ENCODE measurements at places on chromosomes 6 and 20.

- no peak for DNase-seq
These were observed 72.5 kb downstream of the TNFRSF21 start for GRCh38 chr6:47237196-47237595.

- DNase-seq, result peak; percentile 69
These were observed 57.7 kb upstream of the VSTM2L start for GRCh38 chr20:37845241-37845681.

DNA sequence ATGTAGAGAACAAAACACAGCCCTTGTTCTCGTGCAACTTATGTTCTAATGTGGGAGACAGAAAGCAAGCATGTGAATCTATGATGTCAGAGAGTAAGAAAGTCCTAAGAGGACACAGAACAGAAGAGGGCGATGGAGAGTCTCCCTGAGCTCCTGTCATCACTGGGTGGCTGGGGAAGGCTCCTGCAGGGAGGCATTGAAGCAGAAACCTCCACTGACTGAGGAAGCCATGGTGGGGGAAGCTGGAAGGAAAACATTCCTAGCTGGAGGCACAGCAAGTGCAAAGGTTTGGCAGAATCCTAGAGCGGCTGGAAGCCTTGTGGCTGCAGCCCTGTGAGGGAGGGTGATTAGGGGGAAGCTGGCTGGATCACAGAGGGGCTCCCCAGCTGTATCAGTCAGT, 248.0 kb downstream of the CDH26 start:
- DNase-seq, result peak; percentile 88

DNA sequence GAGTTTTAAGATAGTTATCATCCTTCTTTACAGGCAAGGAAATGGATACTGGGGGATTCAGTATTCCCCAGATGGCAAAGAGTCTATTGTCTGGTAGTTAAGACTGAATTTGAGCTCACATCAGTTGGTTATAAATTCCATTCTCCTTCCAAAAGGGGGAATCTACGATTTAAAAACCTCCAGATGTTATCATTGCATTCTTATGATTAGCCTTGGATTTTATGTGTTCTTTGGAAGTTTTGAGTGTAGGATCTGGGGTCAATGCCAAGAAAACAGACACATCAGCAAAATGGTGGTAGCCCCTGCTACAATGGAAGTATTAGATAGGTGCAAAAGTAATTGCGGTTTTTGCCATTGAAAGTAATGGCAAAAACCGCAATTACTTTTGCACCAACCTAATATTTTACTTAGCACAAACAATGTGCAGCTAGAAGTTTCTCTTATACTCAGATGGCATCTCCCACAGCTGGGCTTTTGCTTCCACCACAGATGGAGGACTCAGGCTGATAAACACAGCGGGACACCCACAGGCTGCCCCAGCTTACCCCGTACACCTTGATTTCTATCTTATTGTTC, 168.2 kb upstream of the RIN2 start:
- no peak for DNase-seq

GRCh38 chr6:106513808-106514582, 115.3 kb downstream of the RTN4IP1 start:
- no peak for DNase-seq

GRCh38 chr20:10795286-10796026, 121.7 kb upstream of the JAG1 start:
- no peak for DNase-seq

GRCh38 chr6:71468841-71469700, 180.5 kb downstream of the OGFRL1 start:
- no peak for DNase-seq

- DNase-seq, result peak; percentile 78
These were observed 9.3 kb downstream of the TRAPPC3L start for GRCh38 chr6:116536216-116536621.

- DNase-seq, result peak; percentile 93
These were observed 69.1 kb upstream of the FLRT3 start for GRCh38 chr20:14406495-14406894.

DNA sequence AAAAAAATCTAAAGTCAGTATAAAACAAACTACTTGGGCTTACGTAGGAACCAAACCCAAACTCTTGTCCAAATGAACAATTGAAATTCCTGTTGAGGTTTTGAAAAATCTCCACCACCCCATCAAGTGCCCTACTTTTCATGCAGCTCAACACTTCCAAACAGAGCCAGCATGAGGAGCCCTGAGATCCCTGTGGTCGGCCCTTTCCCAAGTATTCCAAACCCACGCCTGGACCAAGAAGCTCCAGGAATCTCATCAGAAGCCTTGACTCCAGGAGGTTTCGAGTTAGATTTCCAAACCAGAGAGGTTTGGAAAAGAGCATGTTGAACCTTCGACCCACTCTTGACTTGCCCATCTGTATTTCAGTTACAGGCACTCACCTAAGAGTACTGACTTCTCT, 179.3 kb downstream of the MTFR2 start:
- DNase-seq, result peak; percentile 42

- DNase-seq, result no peak
These were observed 78.2 kb downstream of the C6orf118 start for GRCh38 chr6:165231177-165231576.

GRCh38 chr6:134145786-134146185, 93.4 kb upstream of the SLC2A12 start:
- DNase-seq, result peak; percentile 23

- peak; percentile 86 for DNase-seq
These were observed 2.3 kb downstream of the E2F3 start for GRCh38 chr6:20403766-20404640.

DNA sequence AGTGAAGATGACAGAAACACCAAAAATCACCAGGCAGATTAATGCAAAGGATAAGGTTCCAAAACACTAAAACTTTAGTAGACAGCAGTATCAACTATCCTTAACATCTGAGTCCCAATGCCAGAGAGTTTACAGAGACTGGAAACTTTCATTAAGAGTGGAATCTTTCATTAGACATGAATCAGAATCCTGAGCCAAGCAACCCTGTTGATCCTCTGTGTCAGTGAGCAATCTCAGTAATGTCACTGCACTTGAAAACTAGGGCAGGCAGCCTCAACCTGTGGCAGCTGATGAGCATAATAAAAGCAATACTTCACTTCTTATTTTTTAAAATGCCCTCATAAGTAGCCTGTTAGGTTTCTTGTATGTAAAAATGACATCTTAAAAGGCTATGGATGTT, 252.8 kb upstream of the PLN start:
- no peak for DNase-seq

- no peak for DNase-seq
These were observed 191.4 kb downstream of the REV3L start for GRCh38 chr6:111291336-111292259.

DNA sequence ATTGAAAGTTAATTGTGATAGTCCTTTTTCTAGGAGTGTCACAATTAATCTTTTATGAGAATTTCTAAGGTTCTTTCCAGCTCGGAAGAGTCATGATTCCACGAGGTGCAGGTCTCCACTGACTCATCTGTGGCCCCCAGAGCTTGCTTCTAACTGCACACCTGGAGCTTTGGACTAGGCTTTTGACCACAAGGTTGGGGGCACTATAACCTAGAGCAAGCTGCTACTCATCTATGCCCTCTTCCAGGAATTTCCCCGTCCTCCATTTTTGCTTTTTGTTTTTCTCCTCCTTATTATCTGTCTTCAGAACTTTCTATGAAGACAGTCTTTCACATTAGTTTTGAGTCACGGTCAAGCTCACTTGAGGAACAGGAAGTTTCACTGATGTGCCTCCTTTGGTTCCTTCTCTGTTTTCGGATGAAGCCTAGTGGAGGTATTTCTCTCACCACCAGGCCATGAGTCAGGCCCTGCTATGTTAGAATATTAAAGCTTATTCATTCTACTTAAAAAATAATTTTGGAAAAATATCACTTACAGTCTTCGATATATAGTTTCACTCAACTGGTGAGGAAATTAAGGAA, 119.2 kb upstream of the INSM1 start:
- DNase-seq, result no peak

DNA sequence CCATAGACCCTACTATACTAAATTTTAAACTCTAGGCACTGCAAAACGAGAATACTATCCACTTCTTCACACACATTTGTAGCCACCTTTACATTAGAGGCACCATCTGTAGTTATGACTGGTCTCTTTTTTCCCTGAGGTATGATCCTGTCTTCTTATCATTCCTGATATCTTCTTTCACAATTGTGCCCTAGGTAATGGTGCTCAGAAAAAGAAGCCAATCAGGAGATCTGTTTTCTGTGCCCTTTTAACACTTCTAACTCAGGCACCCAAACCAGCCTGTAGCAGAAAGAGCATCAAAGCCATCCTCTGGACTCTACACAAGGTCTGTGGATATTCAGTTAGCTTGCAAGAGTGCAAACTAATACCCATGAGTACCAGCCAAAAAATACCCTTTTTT, 149.7 kb upstream of the SGK1 start:
- no peak for DNase-seq

DNA sequence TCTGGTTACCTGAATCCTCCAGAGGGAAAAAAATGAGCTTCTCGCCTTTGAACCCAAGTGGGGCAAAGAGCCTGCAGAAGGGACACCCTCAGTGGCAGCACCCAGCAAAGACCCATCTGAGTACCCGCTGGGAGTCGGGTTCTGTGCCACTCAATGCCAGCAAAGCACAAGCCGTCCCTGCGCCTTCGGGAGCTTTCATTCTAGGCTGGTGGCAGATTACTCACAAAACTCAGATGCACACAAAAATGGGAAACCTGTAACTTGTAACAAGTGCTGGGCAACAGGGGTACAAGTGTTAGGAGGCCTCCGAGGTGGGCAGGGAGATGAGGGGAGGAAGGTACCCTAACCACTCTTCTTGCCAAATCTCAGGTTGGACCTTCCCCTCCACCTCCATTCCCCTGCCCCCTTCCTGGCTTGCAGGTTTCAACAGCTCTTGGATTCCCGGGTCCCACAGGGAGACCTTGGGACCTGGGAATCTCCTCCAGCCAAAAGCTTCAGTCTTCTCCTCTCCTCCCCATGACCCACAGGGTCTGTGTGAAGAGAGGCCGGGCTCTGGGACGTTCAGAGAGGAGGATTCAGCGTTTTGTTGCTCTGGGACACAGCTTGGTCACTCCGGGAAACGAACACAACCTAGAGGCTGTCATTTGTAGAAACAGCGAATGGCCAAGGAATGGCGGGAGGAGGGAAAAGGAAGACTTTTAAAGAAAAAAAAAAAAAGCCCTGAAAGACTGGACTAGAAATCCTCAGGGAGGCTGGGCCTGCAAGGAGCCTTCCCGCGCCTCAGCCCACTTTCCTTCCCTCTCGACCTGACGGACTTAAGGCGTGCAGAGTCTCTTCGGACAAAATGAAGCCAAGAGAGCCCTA, 1.2 kb upstream of the PARD6B start:
- DNase-seq, result peak; percentile 80

DNA sequence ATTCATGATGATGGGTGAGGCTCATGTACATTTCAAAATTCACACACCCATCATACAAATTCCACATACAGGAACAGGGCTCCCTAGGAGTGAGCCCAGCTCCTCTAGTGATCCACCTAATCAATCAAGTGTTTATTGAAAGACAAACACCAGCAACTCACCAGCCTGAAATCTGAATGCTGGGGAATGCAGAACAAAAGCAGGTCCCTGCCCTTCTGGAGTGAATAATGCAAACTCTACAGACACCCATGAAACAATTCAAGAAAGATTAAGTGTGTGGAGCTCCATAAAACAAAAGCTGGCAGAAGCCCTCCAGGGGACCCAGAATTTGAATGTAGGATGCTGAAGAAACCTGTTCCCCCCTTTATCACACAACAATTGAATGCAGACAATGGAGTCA, 396.7 kb upstream of the JARID2 start:
- DNase-seq, result no peak

Data from mesendoderm (in vitro differentiated cells).